ENCODE measurements at places on chromosomes 16 and 17.

GRCh38 chr17:73938706-73939105 lies 264.8 kb upstream of the RPL38 start:
- no peak for DNase-seq

DNA sequence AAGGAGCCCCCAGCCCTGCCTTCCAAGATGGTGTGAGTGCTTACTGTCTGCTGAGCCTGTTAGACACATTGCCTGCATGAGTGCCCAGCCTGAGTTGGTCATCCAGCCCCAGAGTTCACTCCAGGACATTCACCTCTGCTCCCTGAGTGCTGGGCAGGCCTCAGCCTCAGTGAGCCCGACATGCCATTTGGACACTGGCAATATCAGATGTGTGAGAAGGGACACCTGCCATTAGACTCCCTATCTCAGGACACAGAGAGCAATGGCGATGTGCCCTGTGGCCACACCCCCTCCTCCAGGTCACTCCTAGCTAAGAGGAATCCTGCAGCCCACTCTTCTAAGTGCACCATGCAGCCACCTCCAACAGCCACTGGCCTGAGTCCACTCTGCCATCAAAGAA lies 34.7 kb upstream of the CES5A start:
- no peak for DNase-seq

- DNase-seq = no peak
These were observed 17.0 kb downstream of the FAM117A start for GRCh38 chr17:49746791-49747490.

DNA sequence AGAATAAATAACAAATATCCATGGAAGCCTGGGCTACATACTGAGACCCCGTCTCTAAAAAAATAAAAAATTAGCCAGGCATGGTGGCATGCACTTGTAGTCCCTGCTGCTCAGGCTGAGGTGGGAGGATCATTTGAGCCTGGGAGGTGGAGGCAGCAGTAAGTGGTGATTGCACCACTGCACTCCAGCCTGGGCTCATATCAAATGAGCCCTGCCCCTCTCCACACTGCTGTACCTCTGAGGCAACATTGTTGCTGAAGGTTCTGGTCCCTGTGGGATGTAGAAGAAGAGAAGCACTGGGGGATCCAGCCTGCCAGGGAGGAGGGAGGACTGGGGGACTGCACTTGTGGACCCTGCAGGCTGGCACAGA lies 11.4 kb upstream of the ARHGAP23 start:
- no peak for DNase-seq

DNA sequence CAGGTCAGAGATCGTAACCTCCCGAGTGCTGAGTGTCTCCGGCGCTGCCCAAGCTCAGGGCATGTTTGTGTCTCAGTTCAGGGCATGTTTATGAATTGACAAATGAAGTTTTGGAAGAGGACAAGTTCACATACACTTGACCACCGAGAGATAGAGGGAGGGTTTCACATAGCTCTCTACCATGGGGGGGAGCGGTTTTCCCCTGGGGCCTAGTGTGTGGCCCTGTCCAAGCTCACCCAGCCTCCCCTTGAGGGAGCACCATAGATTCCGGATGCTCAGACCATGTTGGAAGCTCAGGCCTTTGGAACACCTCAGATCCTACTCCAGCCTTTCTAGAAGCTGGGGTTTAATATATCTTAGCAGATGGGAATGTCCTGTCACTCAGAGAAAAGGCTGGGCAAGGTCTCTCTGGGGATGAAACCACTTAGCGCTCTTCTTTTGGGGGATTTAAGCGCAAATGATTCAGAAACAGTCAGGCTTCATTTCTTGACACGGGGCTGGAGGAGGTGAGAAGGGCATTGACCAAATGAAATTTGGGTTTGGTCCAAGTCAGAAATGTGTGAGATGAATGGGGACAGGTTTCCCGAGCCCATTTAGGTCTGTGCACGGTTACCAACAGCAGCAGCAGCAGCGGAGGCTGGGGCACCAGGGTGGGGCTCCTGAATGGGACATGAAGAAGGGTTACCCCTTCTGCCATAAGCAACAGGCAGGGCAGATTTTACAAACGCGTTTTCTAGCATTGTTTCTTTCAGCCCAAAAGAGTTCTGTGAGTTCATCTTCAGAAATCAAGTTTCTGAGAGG lies 96.6 kb downstream of the METRNL start:
- DNase-seq = no peak

DNA sequence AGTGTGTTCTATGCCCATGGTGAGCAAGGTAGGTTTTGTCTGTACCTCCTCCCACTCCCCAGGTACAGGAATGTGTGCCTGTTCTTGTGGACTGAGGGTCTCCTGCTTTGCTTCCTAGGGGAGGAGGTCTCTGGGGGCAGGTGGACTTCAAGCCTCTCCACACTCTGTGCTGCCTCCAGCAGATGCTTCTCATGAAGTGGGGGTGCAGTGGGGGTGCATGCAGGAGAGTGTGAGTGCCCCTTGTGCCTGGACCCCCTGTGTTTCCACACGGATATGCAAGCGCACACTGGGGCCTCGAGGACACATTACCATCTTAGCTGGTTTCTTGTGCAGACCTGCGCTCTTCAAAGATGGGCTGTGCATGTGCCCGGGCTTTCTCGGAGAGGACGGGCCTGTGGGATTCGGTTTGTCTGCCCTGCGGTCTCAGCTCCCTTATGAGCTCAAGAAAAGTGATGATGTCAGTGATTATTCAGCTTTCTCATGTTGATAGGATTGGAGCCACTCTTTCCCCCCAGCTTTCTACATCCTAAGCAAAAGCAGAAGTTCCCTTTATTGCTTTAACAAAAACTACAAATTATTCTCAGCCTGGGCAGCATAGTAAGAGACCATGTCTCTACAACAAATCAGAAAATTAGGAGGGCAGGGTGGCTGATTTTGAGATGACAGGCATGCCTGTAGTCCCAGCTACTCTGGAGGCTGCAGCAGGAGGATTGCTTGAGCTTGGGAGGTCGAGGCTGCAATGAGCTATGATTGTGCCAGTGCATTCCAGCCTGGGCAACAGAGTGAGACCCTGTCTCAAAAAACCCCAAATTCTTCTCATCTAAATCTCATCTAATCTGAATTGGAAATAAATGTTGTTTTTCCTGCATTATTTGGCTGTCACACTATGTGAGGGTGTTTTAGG lies 86.8 kb downstream of the RPTOR start:
- no peak for DNase-seq

- DNase-seq = no peak
These were observed 1.8 kb downstream of the ZC3H7A start for GRCh38 chr16:11794996-11795886.

GRCh38 chr16:67883872-67884261 lies 818 bp upstream of the NRN1L start:
- DNase-seq = no peak

DNA sequence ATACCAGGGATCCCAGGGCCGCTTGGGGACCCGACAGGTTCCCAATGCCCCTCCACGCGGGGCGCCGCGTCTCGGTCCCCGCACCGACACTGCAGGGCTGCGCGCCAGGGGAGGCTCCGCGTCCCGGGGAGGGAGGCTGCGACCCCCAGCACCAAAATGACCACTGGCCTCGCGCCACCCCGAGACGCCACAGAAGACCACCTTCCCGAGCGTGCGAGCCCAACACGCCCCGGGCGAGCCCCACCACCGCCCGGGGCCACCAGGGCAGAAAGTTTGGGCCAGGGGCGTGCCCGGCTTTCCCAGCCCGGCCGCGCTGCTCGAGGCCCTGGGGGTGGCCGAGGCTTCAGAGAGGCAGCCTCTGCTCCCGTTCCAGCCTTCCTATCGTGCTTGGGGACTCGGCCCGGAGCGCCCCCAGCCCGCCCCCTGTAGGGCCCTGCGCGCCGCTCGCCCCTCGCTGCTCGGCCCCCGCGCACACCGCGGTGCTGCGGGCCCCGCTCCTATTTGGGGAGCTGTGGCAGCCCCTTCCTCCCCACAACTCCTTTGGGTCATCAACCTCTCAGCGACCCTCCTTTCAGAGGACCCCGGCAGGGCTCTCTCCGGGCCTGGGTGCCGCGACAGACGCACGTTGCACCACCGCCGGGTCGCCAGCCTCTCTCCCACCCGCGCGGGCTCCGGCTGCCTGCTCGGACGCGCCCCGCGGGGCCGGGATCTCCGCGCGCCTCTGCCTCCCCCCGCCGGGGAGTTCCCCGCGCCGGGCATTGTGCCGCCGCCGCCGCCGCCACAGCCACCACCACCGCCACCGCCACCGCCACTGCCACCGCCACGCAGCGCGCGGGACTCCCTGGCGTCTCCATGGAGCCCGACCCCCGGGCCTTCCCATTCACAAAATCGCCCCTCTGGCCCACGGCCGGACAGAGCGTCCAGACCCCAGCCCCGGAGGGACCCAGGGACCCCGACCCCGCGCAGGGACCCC lies 892 bp downstream of the RBFOX3 start:
- no peak for DNase-seq

- no peak for DNase-seq
These were observed 9.1 kb downstream of the SLC22A31 start for GRCh38 chr16:89191033-89191900.

GRCh38 chr17:13346081-13346533 lies 255.6 kb downstream of the HS3ST3A1 start:
- no peak for DNase-seq

DNA sequence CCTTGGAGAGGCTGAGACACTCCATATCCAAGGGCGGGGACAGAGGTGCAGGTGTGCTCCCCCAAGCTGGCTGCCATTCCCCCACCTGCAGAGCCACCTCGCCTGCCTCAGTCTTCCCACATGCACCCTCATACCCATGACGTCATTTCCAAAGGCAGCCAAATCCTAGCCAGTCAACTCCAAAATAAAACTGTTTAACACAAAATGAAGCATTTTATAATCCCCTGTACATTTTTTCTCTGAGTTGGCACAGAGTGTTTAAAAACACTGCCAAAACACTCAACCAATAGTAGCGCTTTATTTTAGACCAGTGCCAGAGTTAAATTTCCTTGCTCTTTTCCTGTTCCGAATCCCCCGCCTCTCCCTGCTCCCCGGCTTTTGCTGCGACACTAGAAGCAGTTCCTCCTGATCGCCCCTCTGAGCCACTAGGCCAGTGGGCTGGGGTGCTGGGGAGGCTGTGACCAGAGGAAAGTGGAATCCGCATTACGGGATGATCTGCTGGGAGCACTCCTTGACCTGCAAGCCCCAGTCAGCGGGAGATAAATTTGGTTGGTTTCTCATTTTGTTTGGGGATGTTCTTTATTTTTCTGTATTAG lies 139.5 kb downstream of the ZNF423 start:
- DNase-seq = no peak

DNA sequence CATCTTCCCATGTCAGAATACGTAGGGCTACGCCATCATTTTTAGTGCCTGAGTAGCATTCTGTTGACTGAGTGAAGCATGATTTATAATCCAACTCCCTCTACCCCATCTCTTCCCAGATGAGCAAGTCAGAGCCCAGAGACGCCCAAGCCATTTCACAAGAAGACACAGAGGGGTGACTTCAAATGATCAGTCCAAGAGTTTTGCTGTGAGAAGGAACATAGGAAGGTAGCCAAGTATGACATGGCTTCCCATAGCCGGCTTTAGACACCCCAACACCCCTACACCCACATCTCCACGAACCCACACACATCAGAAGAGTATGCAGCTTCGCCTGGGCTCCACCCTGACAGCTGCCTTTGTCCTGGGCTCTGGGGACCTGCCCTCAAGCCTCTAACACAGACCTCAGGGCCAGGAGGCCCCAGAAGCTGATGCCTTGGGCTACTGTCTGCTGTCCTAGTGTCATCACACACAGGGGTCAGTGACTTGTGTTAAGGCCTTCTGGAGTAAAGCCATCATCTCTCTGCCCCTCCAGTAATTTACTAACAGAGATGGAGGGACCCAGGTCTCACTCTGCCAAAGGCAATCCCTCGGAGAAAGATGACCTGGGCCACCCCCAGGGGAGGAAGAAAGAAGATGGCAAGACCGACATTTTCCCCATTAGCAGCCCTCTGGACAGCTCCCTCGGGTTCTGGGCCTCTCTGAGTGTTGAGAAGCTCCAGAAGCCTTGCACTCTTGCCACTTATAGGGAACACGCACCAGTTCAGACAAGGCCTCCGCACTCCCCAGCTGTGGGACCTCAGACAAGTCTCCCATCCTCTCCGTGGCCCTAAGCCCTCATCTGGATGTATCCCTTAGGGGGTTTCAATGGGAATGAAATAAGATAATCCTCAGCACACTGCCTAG lies 38.7 kb upstream of the MRPS23 start:
- no peak for DNase-seq

DNA sequence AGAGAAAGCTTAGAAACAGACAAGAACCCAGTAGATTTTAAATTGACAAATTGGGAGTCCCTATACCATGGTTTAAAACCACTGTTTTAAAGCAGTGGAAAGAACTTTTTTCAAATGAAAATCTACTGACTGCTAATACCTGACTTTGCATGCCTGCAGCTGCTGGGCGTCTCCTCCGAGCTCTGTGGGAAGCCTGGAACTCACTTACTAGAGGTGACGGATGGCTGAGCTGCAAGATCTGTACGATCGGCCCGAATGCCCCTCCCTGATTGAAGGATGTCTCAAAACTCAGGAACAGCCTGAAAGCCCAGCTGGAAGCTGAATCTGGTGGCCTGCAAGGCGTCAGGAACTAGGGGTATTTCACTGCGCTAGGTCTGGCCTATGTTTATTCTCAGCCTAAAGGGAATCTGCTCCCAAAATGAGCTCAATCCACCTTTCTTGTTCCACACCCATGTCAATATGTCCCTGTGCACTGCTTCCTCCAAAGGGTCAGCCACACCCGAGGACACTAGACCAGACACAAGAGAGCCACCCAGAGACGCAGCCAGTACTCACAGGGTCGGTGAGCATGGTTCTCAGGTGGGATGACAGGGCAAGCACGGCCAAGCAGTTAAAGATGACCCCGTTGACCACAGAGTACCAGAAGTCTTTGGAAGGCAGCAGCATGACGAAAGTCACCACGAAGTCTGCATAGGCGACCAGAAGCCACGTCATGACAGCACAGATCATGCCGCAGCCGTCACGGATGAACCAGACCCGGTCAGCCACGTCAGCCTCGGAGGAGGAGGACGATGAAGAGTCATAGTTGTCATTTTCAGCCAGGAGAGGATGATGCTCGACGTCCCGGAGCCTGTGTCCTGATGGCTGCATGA lies 21.4 kb downstream of the ZDHHC7 start:
- no peak for DNase-seq

- DNase-seq = no peak
These were observed 12.3 kb downstream of the FOXL1 start for GRCh38 chr16:86590501-86591144.

DNA sequence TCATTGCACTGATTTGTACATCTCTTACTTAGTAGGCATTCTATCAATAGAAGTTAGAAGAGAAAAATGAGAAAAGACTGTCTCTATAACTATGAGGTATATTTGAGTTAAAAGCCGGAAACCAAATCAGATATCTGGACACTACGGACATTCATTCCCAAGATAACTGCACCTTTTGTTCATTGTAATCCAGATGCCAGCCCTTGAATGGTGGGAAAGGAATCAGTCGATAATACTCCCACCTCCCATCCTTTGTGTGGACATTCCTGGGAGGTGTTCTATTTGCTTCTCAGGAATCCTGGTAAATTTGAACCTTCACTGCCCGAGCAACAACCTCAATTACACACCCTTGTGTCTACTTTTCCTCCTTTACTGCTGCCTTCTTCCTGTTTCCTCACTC lies 225.2 kb downstream of the CHD9NB start:
- DNase-seq = no peak

All from NCI-H187 (cell line).